Karpas-422 (cell line): ENCODE measurements at places on chromosomes 12 and 14. TPM values are rescaled to one million over a fixed set of nuclear protein-coding genes. Genes with fewer than 3 reads are reported as not detected.

- no peak for DNase-seq
These were observed 37.3 kb upstream of the DIP2B start for GRCh38 chr12:50467439-50467838.

DNA sequence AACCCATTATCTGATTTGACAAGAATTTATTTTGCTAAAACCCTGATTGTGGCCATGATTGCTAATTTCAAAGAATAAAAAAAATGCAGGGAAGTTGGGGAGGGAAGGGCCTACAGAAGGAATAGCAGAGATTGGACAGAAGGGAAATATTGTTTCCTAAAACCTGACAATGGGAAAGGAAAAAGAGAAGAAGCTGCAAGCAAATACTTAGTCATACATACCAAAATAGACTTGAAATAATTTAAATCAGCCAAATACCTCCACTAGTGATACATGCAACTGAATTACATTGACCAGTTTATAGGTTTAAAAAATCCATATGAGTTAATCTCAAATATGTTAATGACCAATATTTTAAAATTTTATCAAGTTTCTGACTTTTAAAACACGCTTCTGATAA is 75.1 kb downstream of the PELI2 start:
- DNase-seq: no peak

DNA sequence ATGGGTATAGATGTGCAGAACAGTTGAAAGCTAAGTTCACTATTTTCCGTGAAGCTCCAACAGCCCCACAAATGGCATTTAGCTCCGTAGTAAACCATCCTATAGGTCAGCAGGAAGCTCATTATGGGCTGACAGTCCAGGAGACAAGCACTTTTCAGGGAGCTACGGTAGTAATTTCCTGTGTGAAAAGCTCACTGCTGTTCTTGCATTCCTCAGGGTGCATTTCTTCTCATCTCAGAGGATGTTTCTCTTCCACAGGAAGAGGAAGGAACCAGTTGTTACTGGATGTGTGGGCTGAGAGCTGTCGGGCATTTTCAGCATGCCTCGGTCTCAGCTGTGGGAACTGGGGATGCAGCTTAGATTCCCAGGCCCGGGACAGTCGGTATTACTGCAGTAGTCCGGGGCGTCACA is 72.8 kb downstream of the GALNT4 start:
- DNase-seq: no peak

DNA sequence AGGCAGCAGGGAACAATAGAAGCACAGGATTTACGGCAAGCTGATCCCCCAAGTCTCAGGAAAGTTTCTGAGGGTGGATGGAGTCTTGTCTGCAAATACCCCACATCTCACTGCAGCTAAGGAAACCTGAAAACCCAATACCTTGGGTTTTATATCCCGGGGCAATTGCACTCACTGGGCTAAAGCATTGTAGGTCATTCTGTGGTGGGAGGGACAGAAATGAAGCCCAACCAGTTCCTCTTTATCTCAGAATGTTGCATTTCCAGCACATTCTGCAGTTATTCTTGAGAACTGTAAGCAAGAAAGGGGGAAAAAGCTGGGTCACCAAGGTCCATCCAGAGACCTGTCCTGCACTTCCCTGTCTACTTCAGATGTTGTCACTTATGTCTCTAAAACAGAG is 39.8 kb downstream of the C12orf42 start:
- DNase-seq: no peak

- no peak for DNase-seq
These were observed 418.2 kb downstream of the ZFP36L1 start for GRCh38 chr14:68374682-68375081.

DNA sequence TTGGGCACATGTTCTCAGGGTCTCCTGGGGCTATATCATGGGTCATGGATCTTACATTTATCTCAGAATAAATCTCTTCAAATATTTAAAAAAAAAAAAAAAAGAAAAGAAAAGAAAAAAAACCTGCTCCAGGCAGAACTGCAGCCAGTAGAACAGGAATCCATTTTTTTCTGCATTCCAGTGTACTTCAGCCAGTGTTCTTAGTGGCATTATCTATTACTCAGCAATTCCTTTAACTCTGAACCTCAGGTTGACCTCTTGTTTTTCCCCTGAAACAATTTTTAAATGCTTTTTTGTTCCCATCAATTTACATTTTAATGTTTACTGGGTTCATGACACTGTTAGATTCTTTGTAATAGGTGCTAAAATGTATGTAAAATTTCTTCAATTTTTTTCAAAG is 66.7 kb upstream of the STXBP6 start:
- DNase-seq: no peak

GRCh38 chr14:49092345-49092744 is 493.8 kb downstream of the RPS29 start:
- no peak for DNase-seq

GRCh38 chr12:57240926-57241401 is 10.0 kb downstream of the STAC3 start:
- DNase-seq: peak; percentile 77

DNA sequence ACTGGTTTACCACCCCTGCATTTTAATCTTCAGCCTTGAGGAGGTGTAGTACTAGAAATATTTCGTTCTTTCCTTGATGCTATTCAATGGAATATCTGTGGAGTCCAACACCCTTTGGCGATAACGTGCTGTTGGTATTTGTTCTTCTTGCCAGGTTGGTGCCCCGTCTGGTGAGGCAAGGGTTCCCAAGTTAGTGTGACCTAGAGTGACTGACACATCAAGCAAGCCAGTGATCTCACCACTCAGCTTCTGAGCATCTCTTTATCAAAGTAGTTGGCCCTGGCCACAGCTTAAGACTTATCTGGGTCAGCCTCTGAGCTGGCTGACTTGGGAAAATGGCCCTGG is 60.2 kb downstream of the PLXNC1 start:
- DNase-seq: peak; percentile 71

GRCh38 chr12:32134101-32134888 is 27.6 kb downstream of the BICD1 start:
- DNase-seq: peak; percentile 62

DNA sequence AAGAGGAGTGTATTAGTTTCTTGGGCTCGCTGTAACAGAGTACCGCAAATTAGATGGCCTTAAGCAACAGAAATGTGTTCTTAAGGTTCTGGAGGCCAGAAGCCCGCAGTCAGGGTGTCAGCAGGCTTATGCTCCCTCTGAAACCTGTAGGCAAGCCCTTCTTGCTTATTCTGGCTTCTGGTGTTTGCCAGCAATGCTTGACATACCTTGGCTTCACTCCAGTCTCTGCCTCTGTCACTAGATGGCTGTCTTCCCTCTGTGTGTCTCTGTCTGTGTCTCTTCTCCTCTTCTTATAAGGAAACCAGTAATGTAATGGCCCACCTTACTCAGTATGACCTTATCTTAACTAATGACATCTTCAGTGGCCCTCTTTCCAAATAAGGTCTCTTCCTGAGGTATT is 85.1 kb downstream of the DERA start:
- peak; percentile 45 for DNase-seq

GRCh38 chr14:101301011-101301410 is 260.3 kb upstream of the DIO3 start:
- DNase-seq: no peak

DNA sequence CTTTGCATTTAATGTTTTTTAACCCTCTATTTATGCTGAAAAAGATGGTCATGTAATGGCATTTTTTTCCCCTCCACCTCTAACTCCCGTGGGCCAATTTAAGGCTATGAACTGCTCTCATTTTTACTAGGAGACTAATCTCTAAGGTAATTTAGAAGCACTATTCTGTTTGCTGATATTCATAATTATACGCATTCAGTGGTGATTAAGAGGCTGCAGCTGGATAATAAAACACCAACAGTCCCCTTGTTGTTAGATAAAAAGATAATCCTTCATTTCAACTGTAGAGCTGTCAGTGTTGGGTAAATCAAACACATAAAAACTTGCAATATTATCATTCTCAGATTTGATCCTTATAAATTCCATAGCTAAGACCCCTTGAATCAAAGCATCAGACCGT is 8.9 kb downstream of the MYO1H start:
- DNase-seq: peak; percentile 27

GRCh38 chr12:116735084-116735483 is 2.8 kb downstream of the SPRING1 start:
- DNase-seq: no peak

DNA sequence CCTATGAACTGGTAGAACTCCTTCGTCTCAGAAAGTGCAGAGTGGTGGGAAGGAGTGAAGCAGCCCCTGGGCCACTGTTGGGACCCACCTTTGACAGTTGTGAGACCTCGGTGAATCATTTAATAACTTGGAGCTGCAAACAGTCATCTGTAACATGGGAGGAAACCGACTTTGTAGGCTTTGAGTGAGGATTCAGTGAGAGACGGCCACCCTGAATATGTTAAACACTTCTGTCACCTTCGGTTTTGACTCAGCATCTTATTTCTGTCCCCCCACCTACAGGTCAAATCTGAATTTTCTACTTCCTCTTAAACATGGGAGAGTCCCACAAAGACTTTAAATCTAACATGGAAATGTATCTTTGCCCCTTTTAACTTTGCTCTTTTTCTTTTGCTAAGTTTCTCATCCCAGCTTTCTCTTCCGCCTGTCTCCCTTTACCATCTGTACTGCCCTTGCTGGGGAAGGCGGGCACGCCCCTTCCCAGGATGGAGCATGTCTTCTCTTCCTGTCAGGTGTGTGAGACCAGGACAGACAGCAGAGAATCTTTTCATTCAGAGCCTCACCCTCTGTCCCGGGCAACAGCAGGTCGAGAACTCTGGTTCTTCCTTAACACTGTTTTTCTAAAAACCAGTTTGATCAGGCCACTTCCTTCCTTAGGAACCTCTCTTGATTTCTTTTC is 37.1 kb downstream of the ZC3H14 start:
- DNase-seq: no peak

DNA sequence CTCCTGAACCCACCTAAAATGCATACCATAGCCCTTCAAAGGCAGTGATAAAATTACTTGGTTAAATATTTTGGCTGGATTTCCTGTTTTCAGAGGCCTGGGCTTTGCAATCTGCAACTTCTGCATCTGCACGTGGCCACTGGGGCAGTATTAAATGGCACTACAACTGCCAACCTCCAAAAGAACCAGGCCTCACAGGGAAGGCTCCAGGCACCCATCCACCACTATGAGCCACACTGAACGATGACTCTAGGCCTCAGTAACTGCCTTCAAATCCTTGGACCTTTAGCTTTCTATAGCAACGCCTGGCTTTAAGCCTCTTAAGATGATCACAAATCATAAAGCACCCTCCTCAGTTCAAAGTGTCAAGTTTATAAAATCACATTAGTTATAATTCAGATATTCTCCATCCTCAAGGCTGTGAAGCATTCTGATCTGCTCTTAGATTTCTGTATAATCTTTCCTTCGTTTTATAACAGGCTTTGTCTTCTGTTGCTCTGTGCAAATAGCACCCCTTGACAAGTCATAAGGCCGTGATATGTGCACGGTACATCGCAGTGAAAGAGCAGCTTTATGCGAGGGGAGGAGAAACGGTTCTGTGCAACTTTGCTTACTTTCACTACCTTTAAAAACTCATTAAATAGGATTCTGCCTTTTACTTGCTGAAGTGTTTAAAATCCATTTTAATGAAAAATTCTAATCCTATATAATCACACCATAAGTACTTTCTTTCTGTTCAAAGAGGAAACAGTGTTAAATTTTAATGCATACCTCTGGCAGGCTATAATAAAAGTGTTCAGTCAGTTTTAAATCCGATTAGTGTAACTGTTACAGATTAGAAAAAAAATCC is 196.4 kb upstream of the G2E3 start:
- no peak for DNase-seq

DNA sequence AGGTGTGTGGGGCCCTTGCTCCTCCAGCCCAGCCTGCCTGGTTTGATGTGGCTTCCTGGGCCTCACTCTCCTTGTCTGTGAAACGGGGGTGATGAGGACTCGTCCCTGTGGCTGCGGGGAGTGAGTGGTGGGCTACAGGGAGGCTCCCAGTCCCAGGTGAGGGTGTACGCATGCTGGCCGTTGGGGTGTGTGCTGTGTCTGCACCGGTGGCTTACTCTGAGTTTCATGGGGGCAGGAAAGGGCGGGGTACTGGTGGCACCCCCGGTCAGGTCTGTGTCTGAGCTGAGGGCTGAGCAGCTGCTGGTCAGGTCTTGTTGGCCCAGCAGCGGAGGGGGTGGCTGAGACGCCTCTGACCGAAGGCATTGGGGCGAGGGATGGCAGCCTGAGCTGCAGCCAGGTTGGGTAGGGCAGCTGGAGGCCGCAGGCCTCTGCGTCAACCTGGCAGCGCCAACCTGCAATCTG is 11.2 kb downstream of the ULK1 start:
- no peak for DNase-seq

- DNase-seq: peak; percentile 90
These were observed 5.7 kb upstream of the NOS1 start for GRCh38 chr12:117367006-117367638.

DNA sequence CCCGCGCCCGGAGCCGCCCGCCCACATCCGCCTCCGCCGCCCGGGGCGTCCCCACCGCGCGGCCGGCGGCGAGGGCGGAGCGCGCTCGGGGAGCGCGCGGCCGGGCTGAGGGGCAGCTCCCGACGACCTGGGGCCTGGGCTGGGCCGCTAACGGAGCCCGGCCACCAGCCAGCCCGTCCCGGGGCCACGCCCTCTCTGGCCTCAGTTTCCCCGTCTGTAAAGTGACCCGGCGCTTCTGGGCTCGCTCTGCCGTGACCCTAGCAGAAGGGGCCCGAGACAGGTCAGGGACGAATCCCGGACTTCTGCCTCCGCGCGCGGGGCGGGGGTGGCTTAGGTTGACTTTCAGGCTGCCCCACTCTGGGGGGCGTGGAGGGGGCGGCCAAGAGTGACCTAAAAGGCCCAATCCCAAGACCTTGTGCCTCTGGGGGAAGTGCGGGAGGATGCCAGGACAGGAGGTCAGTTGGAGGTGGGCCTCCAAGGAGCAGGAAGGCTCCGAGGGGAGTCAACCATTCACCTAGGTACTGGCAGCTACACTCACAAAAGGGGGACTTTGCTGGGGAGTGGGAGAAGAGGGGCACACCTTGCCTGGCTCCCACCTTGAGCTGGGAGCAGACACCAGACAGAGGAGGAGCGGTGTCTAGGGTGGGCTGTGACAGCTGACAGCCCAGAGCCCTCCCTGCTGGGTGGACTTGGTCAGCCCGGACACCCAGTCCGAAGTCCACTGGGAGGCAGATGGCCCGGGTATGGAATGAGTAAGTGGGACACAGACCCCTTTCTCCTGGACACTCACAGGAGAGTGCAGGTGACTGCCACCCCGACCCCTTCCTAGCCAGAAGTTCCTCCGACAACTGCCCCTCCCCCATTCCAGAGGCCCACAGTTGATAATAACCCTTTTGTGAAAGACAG is 486 bp upstream of the AKT1 start:
- peak; percentile 86 for DNase-seq

DNA sequence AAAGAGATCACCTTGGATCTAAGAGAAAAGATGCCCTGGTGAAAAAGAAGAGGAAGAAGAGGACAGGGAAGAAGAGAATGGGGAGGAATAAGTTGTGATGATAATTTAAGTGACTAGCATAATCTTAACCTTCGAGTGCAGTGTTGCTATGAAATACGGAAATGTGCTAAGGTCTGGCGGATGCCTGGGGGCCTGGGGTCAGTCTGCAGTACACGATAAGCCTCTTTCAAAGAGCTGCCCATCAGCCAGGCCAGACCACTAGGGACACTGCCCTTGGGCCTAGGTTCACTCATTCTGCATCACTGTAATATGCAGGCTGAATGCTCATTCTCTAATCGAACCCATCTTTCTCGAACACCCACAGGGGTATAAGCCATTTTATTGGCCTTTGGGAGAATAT is 83.4 kb downstream of the PLEKHG3 start:
- DNase-seq: no peak

KRT78 gene
- total RNA-seq: not detected in 2 replicates

CCDC184 gene
- total RNA-seq: 1.2 and 2.5 TPM in 2 replicates

ATG2B gene
- 53.9 and 60.8 TPM in 2 replicates for total RNA-seq

GSKIP gene
- total RNA-seq: 20.5 and 53.3 TPM in 2 replicates

NR1H4 gene
- not detected in 2 replicates for total RNA-seq

MAP3K9 gene
- 17.1 and 19.4 TPM in 2 replicates for total RNA-seq

SOAT2 gene
- not detected in 2 replicates for total RNA-seq

KRT8 gene
- total RNA-seq: not detected in 2 replicates

ERP27 gene
- total RNA-seq: 0.18 and 0.60 TPM in 2 replicates

EIF2S1 gene
- total RNA-seq: 171 and 266 TPM in 2 replicates
